CD4-positive, CD25-positive, alpha-beta regulatory T cell (primary cell): ENCODE measurements at places on chromosomes 12 and 14.

DNA sequence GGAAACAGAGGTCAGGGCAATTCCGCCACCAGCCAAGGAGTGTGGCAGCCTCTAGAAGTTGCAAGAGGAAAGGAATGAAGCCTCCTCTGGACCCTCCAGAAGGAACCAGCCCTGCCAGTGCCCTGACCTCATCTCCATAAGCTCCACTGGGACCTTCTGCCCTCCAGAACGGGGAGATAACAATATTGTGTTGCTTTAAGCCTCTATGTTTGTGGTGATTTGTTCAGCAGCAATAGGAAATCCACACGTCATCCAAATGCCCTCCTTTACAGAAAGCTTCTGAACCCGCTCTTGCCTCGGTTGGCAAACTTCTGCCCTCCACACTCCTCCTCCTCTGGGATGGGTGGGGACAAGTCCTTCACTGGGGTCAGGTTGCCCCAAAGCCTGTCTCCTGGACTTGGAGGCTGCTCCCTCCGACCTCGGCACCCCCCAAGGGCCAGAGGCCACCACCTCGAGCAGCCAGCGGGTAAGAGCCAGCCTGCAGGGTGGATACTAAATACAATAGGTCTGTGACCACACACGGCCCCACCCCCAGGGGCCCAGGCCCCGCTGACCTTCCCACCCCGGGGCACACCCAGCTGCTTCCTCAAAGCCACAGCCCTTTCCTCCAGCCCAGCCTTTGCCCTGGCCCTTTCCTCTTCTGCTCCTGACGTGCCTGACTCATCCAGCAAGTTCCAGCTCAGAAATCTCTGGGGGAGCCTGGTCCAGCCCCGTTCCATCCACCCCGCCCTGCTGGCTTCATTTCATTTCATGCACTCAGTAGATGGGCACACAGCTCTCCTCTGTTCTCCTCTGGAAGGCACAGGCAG is 58.7 kb upstream of the NCOR2 start:
- DNase-seq, result no peak

DNA sequence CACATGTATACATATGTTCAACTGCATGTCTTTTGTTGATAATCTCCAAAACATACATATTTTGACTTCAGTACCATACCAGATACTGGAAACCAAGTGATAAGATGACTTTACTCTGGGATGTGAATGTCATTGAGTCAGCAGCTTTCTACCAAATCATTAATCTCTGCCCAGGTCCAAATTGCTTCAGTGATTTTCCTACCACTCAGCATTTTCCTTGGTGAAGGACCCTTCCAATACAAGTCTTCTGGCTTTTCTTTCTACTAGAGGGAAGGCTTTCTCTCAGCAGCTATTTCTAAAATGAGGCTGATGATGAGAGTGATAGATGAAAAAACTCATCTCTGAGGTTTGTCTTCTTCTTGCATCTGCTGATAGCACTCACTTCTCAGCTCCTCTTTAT is 1008.5 kb downstream of the NRXN3 start:
- DNase-seq, result no peak

GRCh38 chr12:66163289-66163688 is 6.5 kb downstream of the TMBIM4 start:
- no peak for DNase-seq

GRCh38 chr12:98154850-98155249 is 360.5 kb upstream of the TMPO start:
- DNase-seq, result no peak

DNA sequence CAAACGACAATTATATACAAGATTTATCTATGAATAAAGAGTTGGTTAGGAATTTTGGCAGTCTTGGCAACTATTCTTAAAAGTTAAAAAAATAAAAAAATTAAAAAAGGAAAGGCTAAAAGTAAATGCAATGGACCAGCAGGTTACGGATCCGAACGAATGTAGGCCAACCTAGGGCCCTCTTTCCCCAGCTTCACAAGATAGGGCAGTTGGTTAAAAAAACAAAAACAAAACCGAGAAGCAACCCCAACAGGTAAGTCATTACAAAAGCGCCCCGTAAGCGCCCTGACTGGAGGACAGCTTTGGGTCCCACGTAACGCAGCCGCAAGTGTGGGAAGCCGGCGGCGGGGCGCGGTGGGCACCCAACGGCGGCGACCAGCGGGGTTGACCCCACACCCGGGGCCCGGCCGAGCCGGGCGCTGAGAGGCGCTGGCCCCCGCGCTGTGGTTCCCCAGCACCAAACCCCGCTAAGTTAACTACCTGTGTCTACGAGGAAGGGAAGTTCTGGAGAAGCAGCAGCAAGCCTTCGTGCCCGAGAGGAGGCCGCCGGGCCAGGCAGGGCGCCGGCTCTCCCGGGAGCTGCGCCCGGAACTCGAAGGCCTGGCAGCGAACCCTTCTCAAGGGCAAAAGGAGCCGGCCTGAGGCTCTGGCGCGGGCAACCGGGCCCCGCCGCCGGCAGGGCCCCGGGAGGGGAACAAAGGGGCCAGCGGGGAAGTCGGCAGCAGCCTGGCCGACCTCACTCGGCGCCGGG is 882 bp downstream of the HECTD1 start:
- peak; percentile 33 for DNase-seq

- no peak for DNase-seq
Observed at GRCh38 chr14:32417956-32418552, 89.0 kb downstream of the AKAP6 start.
